Ovary (tissue), 10 donors: ENCODE measurements at places on chromosomes 5 and 9. TPM values are rescaled to one million over a fixed set of nuclear protein-coding genes. Genes with fewer than 3 reads are reported as not detected.
A peak's percentile ranks its signal among the peaks of the same experiment; 100 is the strongest.

DNA sequence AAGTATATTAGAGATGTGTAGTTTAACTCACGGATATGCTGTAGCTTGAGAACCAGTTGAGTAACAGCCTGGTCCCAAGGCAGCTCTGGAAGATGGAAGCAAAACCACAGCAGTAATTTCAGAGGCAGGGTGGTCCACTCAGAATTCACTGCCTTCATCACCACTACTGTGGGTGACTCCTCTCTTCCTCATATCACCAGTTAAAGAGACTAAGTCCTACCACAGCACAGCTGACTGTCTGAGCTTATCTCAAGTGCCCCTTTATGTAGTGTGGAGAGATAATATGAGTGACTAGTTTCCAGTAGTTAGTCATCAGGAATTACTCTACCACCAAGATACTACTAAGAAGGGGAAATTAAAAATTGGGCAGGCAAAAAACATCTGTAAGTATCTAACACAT is 1571.2 kb upstream of the C9orf72 start:
- no peaks in the 10 kb centered on the region for H3K4me1 ChIP-seq
- no peak overlapping the region for H3K4me3 ChIP-seq

Gene CDKN2B
- total RNA-seq: 5.3 TPM

GRCh38 chr5:64775291-64775690 is 6.6 kb downstream of the CWC27 start:
- no peaks in the 10 kb centered on the region for H3K27me3 ChIP-seq
- no peak overlapping the region for H3K27ac ChIP-seq
- H3K36me3 ChIP-seq: no peaks in the 10 kb centered on the region
- no peak for DNase-seq
- H3K4me1 ChIP-seq: no peaks in the 10 kb centered on the region

- no peak overlapping the region for H3K27ac ChIP-seq
- H3K36me3 ChIP-seq: no peaks in the 10 kb centered on the region
- H3K4me1 ChIP-seq: no peaks in the 10 kb centered on the region
- no peaks in the 10 kb centered on the region for H3K27me3 ChIP-seq
Observed at GRCh38 chr9:87481890-87482855, 15.5 kb upstream of the DAPK1 start.

- peak; percentile 11 for DNase-seq
- no peaks in the 10 kb centered on the region for H3K27me3 ChIP-seq
- H3K4me3 ChIP-seq: peak overlapping the region; percentile 1
- H3K4me1 ChIP-seq: no peaks in the 10 kb centered on the region
- H3K36me3 ChIP-seq: no peaks in the 10 kb centered on the region
- peak overlapping the region; percentile 45 for H3K27ac ChIP-seq
Observed at GRCh38 chr9:21096172-21096900, 18.6 kb upstream of the IFNB1 start.
